A549 treated with DMSO at 1 μM for 4 hours (cell line): ENCODE measurements at places on chromosomes 3 and 15. TPM values are rescaled to one million over a fixed set of nuclear protein-coding genes. Genes with fewer than 3 reads are reported as not detected.

Gene KBTBD13
- total RNA-seq: 0.02 TPM in 1 of 5 replicates, not detected in the others

Gene PTH1R
- total RNA-seq: 0.18 to 0.83 TPM (median 0.45 TPM) in 4 of 5 replicates, not detected in the other

Gene CCDC9B
- total RNA-seq: 17.2 to 20.4 TPM (median 18.0 TPM) in 5 replicates

Gene IQCF5
- not detected in 5 replicates for total RNA-seq

Gene XIRP1
- total RNA-seq: 0.02 to 0.07 TPM (median 0.05 TPM) in 5 replicates

Gene IL17RC
- 13.6 to 15.7 TPM (median 15.2 TPM) in 5 replicates for total RNA-seq

Gene ZPLD1
- total RNA-seq: 0.04 to 0.07 TPM (median 0.06 TPM) in 4 of 5 replicates, not detected in the other

Gene PLCH1
- total RNA-seq: 1.0 to 1.6 TPM (median 1.2 TPM) in 5 replicates

Gene CHST2
- total RNA-seq: 0.57 to 1.1 TPM (median 0.81 TPM) in 5 replicates

Gene FRMD5
- total RNA-seq: 3.9 to 5.6 TPM (median 4.2 TPM) in 5 replicates

Gene ANKRD63
- total RNA-seq: 0.11 to 0.28 TPM (median 0.20 TPM) in 5 replicates
